Tibial nerve (tissue), 4 donors: ENCODE measurements at places on chromosomes 7 and 10. TPM values are rescaled to one million over a fixed set of nuclear protein-coding genes. Genes with fewer than 3 reads are reported as not detected.

GRCh38 chr7:132527467-132528410, 48.5 kb downstream of the PLXNA4 start:
- no peaks in the 10 kb centered on the region for H3K27me3 ChIP-seq
- H3K36me3 ChIP-seq = no peaks in the 10 kb centered on the region
- H3K4me1 ChIP-seq = no peaks in the 10 kb centered on the region
- DNase-seq = no peak

DNA sequence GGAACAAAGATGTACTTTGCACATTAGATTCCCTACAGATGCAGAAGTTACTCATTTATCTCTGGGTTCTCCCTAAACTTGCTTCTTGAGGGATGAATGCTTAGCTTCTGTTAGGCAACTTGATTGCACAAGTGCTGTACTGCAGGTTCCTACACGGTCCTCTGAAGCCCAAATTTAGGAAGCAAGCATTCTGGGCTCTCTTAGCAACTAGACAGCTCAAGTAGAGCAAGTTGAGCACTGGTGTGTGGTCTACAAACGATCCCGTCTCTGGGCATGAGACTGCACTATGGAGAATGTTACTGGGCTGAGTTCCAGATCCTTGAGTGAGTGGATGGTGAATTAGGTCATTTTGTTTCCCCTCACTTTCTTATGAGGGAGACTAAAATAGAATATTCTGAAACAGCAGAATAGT, 14.3 kb downstream of the SEMA3D start:
- no peak overlapping the region for H3K4me3 ChIP-seq
- no peak overlapping the region for H3K27ac ChIP-seq
- H3K4me1 ChIP-seq = peaks cover 9% of the 10 kb centered on the region
- no peaks in the 10 kb centered on the region for H3K27me3 ChIP-seq

DNA sequence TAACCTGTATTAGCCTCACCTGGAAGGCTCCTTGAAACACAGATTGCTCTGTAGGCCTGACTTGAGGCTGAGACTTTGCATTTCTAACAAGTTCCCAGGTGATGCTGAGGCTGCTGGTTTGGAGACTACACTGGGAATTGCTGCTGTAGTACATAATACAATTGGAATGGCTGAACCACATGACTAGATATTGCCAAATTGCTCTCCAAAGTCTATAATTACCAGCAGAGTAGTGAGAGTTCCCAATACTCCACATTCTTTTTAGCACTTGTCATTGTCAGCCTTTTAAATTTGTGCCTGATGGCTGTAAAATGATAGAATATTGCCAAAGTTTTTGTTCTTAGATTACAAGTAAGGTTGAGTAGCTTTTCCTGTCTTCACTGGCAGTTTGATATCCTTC, 39.9 kb downstream of the PLEKHA8 start:
- H3K4me1 ChIP-seq = no peaks in the 10 kb centered on the region
- no peaks in the 10 kb centered on the region for H3K27me3 ChIP-seq
- H3K27ac ChIP-seq = no peak overlapping the region
- no peaks in the 10 kb centered on the region for H3K36me3 ChIP-seq

GRCh38 chr7:84117304-84117703, 77.3 kb downstream of the SEMA3A start:
- DNase-seq = no peak
- H3K4me1 ChIP-seq = peaks cover 5% of the 10 kb centered on the region
- H3K27ac ChIP-seq = no peak overlapping the region
- H3K36me3 ChIP-seq = no peaks in the 10 kb centered on the region
- no peaks in the 10 kb centered on the region for H3K27me3 ChIP-seq

DNA sequence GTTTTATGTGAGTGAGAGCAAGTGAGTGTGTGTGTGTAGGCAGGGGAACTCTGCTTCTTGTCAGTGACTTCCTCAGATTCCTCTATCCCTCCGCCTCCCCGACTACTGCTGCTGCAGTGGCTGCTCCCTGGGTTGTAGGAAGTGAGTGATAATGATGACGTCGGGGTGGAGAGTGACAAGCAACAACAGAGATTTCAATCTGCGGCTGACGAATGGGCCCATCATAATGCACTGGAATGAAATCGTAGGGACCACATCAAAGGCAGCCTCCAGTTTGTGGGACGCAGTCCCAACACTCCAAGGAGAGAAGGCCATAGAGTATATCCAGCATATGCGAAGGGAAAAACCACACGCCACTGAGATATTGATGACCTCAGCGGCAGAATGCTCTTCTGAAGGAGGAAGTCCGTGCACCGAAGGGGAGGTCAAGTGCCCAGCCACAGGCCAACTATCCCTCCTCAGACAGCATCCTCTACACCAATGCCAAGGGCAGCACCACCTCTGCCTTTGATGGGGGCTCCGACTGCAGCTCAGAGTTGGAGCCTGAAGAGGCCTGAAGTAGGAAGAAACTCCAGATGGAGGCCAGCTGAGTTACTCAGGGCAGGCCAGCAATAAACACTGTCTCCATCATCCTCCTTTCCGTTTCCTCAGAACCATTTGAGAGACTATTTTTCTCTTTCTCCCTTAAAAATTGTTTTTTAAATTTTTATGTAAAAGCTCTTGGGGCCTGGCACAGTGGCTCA, 11.3 kb upstream of the STMP1 start:
- H3K4me3 ChIP-seq = no peak overlapping the region
- peaks cover 36% of the 10 kb centered on the region for H3K36me3 ChIP-seq
- no peaks in the 10 kb centered on the region for H3K4me1 ChIP-seq
- no peak for DNase-seq
- no peaks in the 10 kb centered on the region for H3K27me3 ChIP-seq

- no peak overlapping the region for H3K4me3 ChIP-seq
- no peak overlapping the region for H3K27ac ChIP-seq
- no peak for DNase-seq
- no peaks in the 10 kb centered on the region for H3K27me3 ChIP-seq
- peaks cover 35% of the 10 kb centered on the region for H3K4me1 ChIP-seq
- H3K36me3 ChIP-seq = no peaks in the 10 kb centered on the region
Observed at GRCh38 chr7:141074997-141075396, 1.1 kb downstream of the TMEM178B start.

DNA sequence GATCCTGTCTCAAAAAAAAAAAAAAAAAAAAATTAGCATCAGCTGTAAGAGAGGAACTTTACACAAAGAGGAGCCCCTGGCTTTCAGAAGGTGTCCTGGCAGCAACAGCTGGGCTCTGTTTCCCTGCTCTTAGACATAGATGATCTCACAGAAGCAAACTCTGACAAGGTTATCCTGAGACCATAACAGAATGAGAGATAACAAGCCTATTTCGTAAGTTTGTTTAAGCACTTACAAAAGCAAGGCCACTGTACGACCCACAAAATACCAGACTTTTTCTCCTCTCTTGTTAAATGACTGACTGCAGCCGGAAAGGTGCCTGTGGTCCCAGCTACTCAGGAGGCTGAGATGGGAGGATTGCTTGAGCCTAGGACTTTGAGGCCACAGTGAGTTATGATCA, 33.3 kb upstream of the OTUD1 start:
- H3K27me3 ChIP-seq = no peaks in the 10 kb centered on the region
- no peak for DNase-seq
- H3K27ac ChIP-seq = no peak overlapping the region
- no peaks in the 10 kb centered on the region for H3K36me3 ChIP-seq

GRCh38 chr7:130425796-130426195, 15.0 kb downstream of the CEP41 start:
- H3K27ac ChIP-seq = no peak overlapping the region
- no peak for DNase-seq
- H3K27me3 ChIP-seq = no peaks in the 10 kb centered on the region

- no peak overlapping the region for H3K27ac ChIP-seq
- H3K4me1 ChIP-seq = no peaks in the 10 kb centered on the region
- DNase-seq = no peak
- no peaks in the 10 kb centered on the region for H3K27me3 ChIP-seq
Observed at GRCh38 chr10:119023553-119023868, 6.0 kb upstream of the NANOS1 start.

DNA sequence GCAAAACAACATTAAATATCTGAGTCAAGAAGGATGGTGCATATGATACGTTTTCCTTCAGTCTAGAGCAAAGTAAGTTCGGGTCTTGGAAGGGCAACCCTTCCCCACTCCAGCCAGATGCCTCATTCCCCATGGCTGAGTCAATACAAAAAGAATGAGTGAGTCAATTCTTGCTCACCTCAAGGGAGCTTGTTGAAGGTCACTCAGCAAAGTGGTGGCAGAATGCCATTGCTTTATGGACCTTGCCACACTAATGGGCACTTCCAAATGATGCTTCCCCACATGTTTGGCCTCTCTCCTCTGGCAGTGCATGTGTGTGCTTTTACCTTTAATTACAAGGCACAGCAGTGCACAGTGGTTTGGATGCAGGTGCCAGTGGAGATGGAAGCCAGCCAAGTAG, 296.5 kb downstream of the SORCS3 start:
- no peak overlapping the region for H3K27ac ChIP-seq
- no peaks in the 10 kb centered on the region for H3K4me1 ChIP-seq
- H3K4me3 ChIP-seq = no peak overlapping the region
- H3K36me3 ChIP-seq = no peaks in the 10 kb centered on the region

GRCh38 chr7:26965724-26966123, 101.3 kb upstream of the SKAP2 start:
- no peak for DNase-seq
- H3K4me1 ChIP-seq = no peaks in the 10 kb centered on the region
- no peaks in the 10 kb centered on the region for H3K27me3 ChIP-seq

GRCh38 chr7:152947686-152948085, 188.1 kb downstream of the ACTR3B start:
- H3K27ac ChIP-seq = no peak overlapping the region
- H3K27me3 ChIP-seq = no peaks in the 10 kb centered on the region
- H3K4me1 ChIP-seq = no peaks in the 10 kb centered on the region

- DNase-seq = no peak
- H3K27me3 ChIP-seq = no peaks in the 10 kb centered on the region
Observed at GRCh38 chr7:122383934-122384333, 79.4 kb upstream of the FEZF1 start.

GRCh38 chr7:25381818-25382589, 153.7 kb upstream of the NPVF start:
- no peaks in the 10 kb centered on the region for H3K36me3 ChIP-seq
- no peaks in the 10 kb centered on the region for H3K4me1 ChIP-seq
- DNase-seq = no peak
- no peaks in the 10 kb centered on the region for H3K27me3 ChIP-seq
- H3K4me3 ChIP-seq = no peak overlapping the region

- no peak overlapping the region for H3K27ac ChIP-seq
- H3K27me3 ChIP-seq = no peaks in the 10 kb centered on the region
- no peaks in the 10 kb centered on the region for H3K4me1 ChIP-seq
- H3K36me3 ChIP-seq = peaks cover 76% of the 10 kb centered on the region
- DNase-seq = no peak
- no peak overlapping the region for H3K4me3 ChIP-seq
Observed at GRCh38 chr7:139619367-139619657, 95.8 kb downstream of the CLEC2L start.

DNA sequence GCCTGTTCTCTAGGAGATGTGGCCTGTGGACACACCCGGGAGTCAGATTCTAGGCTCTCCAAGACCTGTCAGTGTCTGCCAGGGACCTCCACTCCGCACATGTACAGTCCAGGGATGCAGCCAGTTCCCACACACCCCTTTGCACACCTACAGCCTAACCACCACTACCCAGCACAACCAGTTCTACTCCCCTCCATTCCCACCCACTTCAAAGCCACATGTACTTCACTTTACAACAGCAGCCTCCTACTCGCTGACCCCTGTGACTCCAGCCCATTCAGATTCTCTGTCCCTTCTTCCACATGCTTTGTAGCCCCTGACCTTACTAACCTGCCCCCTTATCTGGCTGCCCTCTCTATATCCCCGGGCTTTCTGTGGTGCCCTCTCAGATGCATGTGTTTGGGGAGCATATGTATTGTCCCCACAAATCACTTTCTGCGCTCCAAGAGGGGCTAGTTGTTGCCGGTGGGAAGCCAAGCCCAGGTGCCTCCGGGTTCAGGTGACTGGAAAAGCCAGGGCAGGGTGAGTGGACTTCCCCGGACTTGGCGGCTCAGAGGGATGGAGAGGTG, 7.2 kb downstream of the LBX1 start:
- H3K36me3 ChIP-seq = no peaks in the 10 kb centered on the region
- DNase-seq = no peak

GRCh38 chr7:139854803-139855497, 25.9 kb downstream of the TBXAS1 start:
- no peak overlapping the region for H3K4me3 ChIP-seq
- no peak for DNase-seq
- no peaks in the 10 kb centered on the region for H3K27me3 ChIP-seq
- H3K4me1 ChIP-seq = peaks cover 11% of the 10 kb centered on the region

DNA sequence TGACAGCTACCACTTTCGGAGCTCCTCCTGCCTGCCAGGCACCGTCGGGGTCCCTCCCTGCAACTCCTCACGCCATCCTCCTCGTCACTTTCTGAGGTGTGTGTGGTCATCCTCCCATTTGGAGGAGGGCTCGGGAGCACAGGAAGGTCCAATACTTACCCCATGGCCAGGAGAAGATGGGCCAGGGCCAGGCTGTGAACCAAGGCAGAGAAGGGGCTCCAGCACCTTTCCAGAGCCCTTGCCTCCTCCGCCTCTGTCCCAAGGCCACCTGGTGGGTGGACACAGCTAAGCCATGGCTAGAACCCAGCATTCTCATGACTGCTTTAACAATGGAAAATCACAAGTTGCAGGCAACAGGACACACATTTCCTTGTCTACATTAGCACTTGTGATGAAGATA, 215.5 kb downstream of the TCERG1L start:
- no peaks in the 10 kb centered on the region for H3K4me1 ChIP-seq
- no peak for DNase-seq
- H3K27ac ChIP-seq = no peak overlapping the region
- no peak overlapping the region for H3K4me3 ChIP-seq
- no peaks in the 10 kb centered on the region for H3K36me3 ChIP-seq

GRCh38 chr10:4066581-4067390, 281.8 kb upstream of the KLF6 start:
- no peak for DNase-seq
- no peak overlapping the region for H3K27ac ChIP-seq
- no peaks in the 10 kb centered on the region for H3K27me3 ChIP-seq
- no peaks in the 10 kb centered on the region for H3K36me3 ChIP-seq
- H3K4me1 ChIP-seq = peaks cover 5% of the 10 kb centered on the region

DNA sequence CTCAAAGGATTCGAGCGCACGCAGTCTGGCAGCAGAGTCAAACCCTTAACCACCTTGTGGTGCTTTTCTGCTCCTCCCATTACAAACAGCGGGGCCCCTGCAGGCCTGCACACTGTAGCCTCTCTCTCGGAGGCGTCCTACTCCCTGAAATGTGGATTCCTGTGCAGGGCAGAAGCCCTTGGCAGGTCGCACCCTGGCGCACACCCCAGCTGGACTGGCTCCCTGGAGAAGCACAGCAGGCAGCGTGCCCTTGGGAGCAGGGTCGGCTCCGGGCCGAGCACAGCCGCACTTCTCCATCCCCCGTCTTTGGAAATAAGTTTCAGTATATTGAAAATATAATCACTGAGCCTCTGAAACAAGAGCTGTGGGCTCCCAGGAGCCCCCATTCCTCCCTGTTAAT, 144.1 kb downstream of the C10orf105 start:
- no peak overlapping the region for H3K27ac ChIP-seq
- no peak for DNase-seq
- H3K4me1 ChIP-seq = no peaks in the 10 kb centered on the region
- H3K27me3 ChIP-seq = no peaks in the 10 kb centered on the region

The SEMA3E gene
- 3.5 TPM for total RNA-seq

The CAMK2B gene
- total RNA-seq = 14.7 TPM

The TMEM140 gene
- total RNA-seq = 20.5 TPM

The ZDHHC4 gene
- 38.1 TPM for total RNA-seq

The TOMM7 gene
- 185 TPM for total RNA-seq

The ELN gene
- 146 TPM for total RNA-seq

The AKR1C3 gene
- 55.8 TPM for total RNA-seq

The ARMC3 gene
- total RNA-seq = not detected

The SPOCK2 gene
- 9.9 TPM for total RNA-seq

The TMEM229A gene
- total RNA-seq = not detected

The CPEB3 gene
- 8.7 TPM for total RNA-seq

The SH2D4B gene
- total RNA-seq = not detected
